ENCODE measurements at places on chromosomes 4 and X.

- DNase-seq: no peak
These were observed 211.4 kb downstream of the FMR1NB start for GRCh38 chrX:148192547-148192946.

GRCh38 chr4:54643958-54644751 lies 13.6 kb upstream of the KIT start:
- no peak for DNase-seq

- no peak for DNase-seq
These were observed 3.8 kb downstream of the SCML1 start for GRCh38 chrX:17741123-17741511.

GRCh38 chr4:110514889-110515479 lies 39.0 kb downstream of the ENPEP start:
- no peak for DNase-seq

DNA sequence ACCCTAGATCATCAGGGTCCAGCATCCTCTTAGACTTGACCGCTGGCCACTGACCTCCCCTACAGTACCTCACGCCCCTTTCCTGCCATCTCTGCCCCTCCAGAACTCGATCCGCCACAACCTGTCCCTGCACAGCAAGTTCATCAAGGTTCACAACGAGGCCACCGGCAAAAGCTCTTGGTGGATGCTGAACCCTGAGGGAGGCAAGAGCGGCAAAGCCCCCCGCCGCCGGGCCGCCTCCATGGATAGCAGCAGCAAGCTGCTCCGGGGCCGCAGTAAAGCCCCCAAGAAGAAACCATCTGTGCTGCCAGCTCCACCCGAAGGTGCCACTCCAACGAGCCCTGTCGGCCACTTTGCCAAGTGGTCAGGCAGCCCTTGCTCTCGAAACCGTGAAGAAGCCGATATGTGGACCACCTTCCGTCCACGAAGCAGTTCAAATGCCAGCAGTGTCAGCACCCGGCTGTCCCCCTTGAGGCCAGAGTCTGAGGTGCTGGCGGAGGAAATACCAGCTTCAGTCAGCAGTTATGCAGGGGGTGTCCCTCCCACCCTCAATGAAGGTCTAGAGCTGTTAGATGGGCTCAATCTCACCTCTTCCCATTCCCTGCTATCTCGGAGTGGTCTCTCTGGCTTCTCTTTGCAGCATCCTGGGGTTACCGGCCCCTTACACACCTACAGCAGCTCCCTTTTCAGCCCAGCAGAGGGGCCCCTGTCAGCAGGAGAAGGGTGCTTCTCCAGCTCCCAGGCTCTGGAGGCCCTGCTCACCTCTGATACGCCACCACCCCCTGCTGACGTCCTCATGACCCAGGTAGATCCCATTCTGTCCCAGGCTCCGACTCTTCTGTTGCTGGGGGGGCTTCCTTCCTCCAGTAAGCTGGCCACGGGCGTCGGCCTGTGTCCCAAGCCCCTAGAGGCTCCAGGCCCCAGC lies 5.2 kb downstream of the FOXO4 start:
- no peak for DNase-seq

DNA sequence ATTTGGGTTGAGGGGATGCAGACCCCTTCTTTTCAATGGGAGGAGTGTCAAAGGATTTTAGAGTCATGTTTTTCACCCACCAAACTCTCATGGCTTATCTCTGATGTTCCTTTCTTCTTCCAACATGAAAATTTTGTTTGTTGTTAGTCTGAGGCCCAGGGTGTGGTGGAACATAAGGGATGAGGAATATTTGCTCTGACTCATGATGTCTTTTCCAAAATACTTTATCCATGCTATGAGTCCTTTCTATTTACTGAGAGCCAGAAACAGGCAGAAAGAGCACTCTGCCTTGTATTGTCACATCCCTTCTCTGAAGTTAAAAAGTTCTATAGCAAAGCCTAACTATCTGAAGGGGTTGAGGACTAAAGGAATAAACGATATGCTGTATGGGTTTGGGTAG lies 61.6 kb upstream of the GYPA start:
- DNase-seq: no peak

DNA sequence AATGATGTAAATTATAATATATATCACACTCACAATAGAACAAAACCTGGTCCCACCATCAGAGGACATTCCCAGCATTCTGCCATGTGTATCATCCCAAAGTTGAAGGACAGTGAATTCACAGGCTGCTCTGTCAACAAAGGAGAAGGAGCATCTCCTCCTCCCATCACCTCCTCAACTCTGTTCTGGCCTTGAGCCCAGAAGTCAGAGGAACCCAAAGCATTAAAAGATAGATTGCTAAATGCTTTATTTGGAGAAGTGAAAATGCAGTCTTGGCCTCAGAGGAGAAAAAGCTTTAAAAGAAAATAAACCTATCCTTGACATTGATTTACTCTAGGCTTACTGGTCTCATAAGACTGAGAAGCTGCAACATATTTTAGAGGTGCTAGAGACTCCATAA lies 268.8 kb upstream of the RASGEF1B start:
- DNase-seq: no peak

GRCh38 chr4:150268444-150268843 lies 190.2 kb downstream of the DCLK2 start:
- DNase-seq: peak; percentile 31

- DNase-seq: peak; percentile 39
These were observed 317.8 kb upstream of the GALNT7 start for GRCh38 chr4:172850838-172851237.

- DNase-seq: no peak
These were observed 7.5 kb upstream of the CXCL6 start for GRCh38 chr4:73828956-73829355.

- no peak for DNase-seq
These were observed 419.7 kb downstream of the MID1IP1 start for GRCh38 chrX:39220952-39221351.

- DNase-seq: no peak
These were observed 257.0 kb upstream of the JADE1 start for GRCh38 chr4:128552586-128552907.

- no peak for DNase-seq
These were observed 243.2 kb downstream of the CPE start for GRCh38 chr4:165621983-165622382.

- DNase-seq: no peak
These were observed 36.6 kb downstream of the SYTL4 start for GRCh38 chrX:100695302-100695701.

DNA sequence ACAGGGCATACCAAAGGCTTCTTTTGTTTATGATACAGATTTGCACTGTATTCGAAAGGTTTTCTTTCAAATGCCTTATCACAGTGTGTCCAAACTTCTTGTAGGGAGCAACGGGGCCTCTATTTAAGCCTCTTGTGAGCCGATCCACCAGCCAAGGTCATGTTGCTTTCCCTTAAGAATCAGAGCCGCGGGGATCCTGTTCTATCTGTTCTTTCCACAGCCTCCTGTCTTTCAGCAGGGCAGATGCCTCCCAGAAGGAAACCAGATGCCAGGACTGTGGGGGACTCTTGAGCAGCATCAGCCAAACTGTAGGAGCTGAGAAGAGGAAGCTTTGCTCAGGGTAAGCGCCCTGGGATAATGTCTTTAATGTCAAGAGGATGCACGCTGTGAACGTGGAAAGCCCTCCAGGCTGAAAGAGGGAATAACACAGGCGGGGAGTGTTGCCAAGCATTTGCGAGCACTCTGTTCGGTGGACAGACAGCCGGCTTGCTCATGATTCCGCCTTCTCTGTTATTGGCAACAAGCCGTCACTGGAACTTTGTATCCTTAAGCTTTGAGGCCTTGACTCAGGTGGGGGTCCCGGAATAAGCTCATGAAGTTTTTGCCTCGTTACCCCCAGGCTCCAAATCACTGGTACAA lies 279.8 kb upstream of the FRG1 start:
- peak; percentile 2 for DNase-seq

DNA sequence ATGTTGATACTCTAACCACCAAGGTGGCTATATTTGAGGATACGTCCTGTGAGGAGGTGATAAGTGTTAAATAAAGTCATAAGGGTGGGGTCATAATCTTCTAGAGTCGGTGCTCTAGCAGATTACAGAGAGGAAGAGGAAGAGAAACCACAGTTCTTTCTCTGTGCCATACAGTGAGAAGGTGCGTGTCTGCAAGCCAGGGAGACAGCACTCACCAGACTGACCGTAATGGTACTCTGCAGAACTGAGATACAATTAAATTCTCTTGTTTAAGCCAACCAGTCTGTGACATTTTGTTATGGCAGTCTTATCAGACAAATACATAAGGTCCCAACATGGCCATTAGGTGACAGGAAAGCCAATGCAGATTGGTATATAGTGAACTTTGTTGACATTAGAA lies 480.9 kb upstream of the IGFBP7 start:
- no peak for DNase-seq

DNA sequence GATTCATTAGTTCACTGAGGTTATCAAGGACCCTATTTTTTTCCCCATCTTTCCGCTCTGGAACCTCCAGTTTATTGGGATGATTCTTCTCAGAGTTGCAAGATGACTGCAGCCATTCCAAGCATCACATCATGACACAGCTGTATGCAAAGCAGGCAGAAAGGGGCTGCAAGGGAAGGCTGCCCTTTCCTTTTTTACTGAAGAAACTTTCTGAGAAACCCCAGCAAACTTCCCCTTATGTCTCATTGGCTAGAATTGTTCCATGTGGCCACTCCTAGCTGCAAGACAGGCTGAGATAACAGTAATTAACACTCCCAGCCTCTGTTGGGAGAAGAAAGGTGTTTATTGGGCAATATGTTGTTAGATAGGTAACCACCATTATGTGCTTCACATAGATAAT lies 102.6 kb downstream of the SATL1 start:
- no peak for DNase-seq

DNA sequence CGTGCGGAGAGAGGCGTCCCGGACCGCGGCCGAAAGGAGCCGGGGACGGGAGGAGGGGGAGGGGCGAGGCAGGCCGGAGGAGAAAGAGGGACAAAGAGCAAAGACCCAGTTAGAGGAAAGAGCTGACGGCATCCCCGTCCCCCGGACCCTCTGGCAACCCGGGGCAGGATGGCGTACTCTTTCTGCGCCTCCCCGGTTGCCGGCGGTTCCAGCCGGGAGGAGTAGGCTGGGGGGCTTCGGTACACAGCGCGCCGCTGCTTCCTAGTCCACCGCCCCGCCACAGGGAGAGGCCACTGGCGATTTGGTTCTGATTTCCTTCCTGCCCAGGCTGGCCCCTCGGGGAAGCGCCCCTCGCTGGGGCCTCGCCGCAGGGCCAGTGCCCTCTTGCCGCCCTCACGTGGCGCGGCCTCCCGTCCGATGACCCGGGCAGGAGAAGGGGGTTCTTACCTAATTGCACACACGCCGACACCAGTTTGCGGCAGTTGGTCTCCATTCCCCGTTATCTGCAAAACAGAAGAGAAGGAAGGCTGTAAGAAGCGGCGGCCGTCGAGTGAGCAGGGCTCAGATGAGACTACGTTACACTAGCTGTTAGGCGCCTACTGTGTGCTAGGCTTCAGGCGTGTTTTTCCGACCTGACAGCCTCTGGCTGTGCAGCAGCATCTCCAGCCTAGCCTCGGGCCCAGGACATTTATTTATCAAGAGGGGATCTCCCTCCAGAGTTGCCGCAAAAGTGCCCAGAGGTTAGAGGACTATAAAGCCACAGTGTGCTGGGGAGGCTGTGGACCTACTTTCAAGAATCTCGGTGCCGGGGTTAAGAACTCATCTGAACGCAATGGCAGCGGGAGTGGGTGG lies 9.9 kb upstream of the PITX2 start:
- no peak for DNase-seq

DNA sequence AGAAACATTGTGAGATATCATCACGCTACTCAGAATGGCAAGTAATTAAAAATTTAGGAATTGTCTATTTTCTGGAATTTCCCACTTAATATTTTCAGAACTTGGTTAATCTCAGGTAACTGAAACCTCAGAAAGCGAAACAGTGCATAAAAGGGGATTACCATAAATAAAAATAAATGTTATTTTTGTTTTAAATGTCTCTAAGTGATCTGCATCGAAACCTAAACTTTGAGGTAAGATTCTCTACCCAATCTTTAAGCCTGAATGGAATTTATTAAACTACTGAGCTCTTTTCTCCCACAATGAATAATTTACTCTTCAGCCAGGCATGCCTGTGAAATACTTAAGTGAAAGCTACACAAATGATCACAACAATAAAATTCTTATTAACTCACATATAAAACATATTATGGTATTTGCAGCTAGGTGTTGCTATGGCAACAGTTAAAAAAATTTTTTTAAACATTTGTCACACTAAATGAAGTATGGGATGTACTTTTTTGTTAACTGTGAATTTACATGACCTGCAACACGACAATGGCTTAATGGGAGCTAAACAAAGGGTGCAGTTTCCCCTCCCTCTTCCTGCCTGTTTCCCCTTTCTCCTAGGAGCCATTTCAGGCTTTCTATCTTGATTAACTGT lies 220.2 kb upstream of the PRPS2 start:
- DNase-seq: no peak

DNA sequence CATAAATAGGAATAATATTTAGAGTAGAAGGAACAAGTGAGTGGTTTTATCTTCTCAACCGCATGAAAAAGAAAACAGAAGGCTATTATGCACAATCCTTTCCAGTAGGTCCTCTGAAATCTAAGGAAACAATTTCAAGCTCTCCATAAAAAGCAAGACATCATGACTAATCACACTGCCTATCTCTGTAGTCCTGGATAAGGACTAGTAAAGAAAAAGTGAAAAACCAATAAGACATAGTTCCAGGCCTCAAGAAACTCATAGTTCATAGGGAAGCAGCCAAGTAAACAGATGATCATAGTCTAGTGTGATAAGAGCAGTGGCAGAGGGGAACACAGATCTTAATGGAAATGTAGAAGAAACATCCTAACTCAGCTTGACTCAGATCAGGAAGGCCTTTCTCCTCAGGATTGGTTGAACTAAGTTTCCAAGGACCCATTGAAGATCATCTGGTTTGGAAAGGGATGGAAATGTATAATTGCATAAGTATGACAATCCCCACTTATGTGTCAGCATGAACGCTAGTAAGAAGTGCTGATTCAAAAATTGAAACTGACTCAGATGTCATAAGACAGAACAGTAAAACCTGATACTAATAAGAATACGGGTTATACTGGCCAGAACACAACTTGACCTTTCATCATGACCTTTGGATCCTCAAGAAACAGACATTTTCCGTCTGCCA lies 155.3 kb downstream of the GRIA3 start:
- DNase-seq: no peak

GRCh38 chr4:47624031-47624441 lies 139.0 kb downstream of the ATP10D start:
- no peak for DNase-seq

DNA sequence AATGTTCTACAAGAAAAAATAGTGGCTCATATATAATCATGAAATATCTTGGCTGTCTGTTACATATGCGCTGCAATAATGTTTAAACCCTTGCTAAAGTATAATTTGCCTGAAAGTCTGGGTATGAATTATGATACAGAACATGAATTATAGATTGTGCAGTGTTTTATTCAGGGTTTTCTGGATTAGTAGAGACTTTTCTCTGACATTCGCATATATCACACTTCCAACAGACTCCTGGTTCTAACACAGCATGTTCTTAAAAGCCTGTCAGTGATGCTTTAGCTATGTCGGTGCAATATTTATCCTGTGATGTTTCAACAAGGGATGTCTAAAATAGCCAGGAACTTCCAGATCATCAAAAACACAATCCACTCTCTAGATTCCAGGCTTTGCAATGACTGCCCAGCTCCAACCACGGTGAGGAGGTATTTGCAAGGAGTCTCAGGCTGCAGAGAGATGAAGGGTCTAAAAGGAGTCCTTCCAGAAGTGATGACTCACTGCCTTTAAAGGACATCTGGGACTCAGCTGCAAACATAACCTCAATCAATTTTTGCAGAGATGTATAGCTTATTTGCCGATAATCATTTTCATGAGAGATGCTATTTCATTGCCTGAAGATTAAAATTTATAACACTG lies 69.4 kb downstream of the RWDD4 start:
- no peak for DNase-seq

GRCh38 chr4:115938764-115939443 lies 825.5 kb upstream of the NDST4 start:
- DNase-seq: no peak
